Stimulated activated CD4-positive, alpha-beta T cell treated with anti-CD3 and anti-CD28 coated beads, Interleukin-15, amount 100 ng/mL, for 24 hours (primary cell): ENCODE measurements at places on chromosomes 11 and 22.
A peak's percentile ranks its signal among the peaks of the same experiment; 100 is the strongest.

GRCh38 chr11:62233730-62234129 lies 8.3 kb upstream of the SCGB1D2 start:
- no peak for DNase-seq

DNA sequence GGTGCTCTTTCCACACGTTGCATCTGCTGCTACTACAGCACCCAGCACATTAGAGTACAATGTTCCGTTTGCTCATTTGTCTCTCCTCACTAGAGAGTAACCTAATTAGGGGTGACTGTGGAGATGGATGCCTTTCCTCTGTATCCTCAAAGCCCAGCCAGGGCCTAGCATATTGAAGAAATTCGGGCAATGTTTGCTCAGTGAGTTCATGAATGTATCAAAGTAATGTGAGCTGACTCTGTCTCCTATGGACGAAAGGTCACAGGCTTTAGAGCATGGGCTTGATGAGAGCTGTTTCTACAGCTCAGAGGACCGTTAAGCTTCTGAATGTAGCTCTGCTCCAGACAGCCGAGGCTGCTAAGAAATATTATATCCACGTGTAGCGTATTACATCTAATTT lies 67.5 kb downstream of the C11orf58 start:
- DNase-seq = no peak

- no peak for DNase-seq
Observed at GRCh38 chr11:9367551-9367950, 16.9 kb upstream of the IPO7 start.

GRCh38 chr11:77236901-77237300 lies 64.6 kb downstream of the GDPD4 start:
- no peak for DNase-seq

DNA sequence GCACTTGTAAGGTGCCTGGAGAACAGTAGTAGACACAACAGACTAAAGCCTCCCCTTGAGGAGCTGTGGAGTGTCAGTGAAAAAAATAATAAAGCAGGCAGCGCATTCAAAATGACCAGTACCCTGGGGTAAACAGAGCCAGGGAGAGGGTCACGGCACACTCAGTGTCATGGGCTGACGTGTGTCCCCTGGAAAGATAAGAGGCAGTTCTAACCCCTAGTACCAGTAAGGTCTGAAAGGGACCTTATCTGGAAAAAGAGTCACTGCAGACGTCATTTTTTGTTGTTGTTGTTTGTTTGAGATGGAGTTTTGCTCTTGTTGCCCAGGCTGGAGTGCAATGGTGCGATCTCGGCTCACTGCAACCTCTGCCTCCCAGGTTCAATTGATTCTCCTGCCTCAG lies 32.0 kb downstream of the DUSP8 start:
- no peak for DNase-seq

DNA sequence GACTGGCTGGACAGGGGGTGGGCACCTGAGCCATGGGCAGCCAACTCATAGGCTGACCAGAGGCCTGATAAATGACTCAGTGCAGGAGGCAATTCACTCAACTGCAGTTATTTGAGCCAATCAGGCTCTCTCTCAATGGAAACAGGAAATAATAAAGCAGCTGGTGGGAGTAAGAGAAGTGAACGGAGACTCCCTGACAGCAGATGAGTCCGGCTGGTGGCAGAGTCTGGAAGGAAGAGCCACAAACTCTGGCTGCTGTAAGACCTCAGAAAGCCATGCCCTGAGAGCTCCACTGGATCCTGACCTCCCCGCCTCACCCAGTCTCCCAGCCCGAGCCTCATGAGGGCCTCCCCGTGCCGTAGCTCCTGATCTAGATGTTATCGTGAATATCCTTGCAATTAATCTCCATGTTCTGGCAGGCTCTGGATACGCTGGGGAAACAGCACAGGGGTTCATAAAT lies 69.8 kb downstream of the TRIM29 start:
- DNase-seq = no peak

GRCh38 chr11:77065878-77066228 lies 918 bp upstream of the CAPN5 start:
- peak; percentile 28 for DNase-seq

DNA sequence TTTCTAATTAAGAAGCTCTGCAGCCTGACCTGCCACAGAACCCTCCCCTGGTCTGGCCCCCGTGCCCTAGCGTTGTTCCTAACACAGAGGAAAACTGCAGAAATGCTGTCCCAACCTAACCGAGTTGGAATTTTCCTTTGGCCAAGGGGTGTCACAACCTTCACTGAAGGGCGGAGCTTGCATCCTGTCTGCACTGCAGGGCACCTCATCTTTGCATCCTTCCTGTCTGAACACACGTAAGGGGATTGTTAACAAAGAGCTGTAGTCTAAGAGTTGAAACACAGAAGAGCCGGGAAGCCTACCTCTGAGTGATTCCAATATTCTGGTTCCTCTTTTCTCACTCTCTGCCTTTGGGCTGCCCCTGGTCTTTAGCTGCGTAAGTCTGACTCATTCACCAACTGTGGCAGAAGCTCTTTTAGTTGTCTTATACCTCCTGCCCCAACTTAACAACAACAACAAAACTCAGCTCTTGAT lies 1.6 kb downstream of the DIXDC1 start:
- DNase-seq = peak; percentile 55

GRCh38 chr22:37496651-37497050 lies 10.5 kb upstream of the MFNG start:
- no peak for DNase-seq

- no peak for DNase-seq
Observed at GRCh38 chr11:69122326-69122629, 33.5 kb upstream of the SMIM38 start.

- no peak for DNase-seq
Observed at GRCh38 chr11:119828819-119829218, 99.8 kb upstream of the NECTIN1 start.

GRCh38 chr11:47550288-47551047 lies 2.5 kb downstream of the CELF1 start:
- no peak for DNase-seq

DNA sequence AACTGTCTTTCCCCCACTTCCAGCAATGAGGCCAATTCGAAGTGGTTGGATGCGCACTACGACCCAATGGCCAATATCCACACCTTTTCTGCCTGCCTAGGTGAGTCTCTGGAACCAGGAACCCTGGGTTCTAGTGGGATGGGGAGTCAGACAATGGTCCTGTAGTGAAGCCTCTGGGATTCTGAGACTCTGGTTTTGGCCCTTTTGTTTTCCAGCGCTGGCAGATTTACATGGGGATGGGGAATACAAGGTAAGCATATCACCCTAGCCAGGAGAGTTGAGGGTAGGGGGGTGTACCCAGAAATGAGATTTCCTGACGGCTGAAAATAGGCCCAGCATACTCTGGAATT lies 530 bp downstream of the BBS1 start:
- no peak for DNase-seq

- DNase-seq = no peak
Observed at GRCh38 chr22:44545773-44546172, 47.7 kb upstream of the RTL6 start.

- peak; percentile 62 for DNase-seq
Observed at GRCh38 chr11:68002938-68003845, 705 bp downstream of the UNC93B1 start.

DNA sequence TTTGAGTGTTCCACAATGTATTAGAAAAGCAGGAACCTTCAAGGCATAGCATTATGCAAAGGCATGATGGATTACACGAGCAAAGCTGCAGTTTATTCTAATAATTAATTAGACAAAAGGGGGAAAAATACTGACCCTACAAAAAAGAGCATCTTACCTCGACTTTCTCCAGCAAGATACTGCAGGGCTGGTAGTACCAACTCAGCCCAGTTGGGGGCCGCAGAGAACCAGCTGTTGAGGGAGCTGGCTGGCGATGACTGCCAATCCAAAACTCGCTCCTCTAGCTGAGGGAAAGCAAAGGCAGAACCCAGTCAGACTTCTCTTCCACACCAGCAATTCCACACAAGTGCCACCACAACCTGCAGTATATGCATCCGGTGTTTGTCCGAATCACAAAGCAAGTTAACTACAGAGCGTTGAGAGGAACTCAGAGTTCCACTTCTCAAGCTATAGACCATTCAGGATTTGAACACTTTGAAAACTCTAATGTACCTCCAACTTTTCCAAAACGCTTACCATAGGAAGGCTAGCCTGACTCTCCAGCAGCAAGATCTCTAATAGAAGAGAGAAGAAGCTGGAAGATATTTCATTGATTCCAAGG lies 13.7 kb downstream of the NFRKB start:
- peak; percentile 58 for DNase-seq

DNA sequence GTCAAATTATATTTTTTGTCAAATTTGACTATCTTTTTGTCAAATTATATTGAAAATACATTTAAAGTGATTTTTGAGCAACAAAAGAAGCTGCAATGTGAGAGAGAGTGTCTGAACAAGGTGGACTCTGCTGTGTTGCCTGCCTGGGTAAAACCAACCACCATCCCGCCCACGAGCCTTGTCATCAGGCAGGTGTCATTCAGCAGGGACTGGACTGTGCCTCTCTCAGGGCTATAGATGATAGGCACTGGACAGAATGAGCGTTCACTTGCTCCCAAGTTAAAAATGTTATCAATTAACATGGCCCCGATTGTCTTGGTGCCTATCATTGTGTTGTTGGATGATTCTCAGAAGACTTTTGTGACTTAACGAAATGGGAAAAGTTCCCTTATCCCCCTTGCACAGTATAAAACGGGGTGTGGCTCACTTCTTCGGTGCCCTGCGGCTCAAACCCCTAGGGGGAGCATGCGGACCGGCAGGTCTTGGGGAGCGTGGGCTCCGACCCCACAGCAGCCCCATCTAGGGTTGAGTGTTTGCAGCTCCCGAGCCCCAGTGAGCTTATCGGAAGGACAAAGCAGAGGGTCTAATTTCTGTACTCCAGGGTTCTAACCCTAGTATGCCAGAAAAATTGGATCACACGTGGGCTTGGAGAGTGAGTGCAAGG lies 1.7 kb downstream of the APOL5 start:
- no peak for DNase-seq

- DNase-seq = no peak
Observed at GRCh38 chr11:8684600-8685290, 2.2 kb downstream of the RPL27A start.

DNA sequence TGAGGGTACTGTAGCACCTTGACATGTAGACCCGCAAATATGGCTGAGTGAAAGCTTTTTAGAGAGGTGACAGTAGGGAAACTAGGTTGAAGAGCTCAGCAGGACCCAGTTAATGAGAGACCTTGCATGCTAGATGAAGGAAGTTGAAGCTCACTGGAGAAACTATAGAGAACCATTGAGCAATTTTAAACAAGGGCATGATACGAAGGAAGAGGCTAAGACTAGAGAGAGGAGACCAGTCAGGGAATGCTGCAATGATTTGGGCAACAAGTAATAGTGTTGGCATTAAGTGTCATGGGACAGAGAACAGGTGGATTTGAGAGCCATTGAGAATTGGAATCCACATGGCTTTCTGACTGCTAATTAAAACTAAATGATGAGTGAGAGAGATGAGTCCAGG lies 4.1 kb downstream of the OLFML1 start:
- no peak for DNase-seq

DNA sequence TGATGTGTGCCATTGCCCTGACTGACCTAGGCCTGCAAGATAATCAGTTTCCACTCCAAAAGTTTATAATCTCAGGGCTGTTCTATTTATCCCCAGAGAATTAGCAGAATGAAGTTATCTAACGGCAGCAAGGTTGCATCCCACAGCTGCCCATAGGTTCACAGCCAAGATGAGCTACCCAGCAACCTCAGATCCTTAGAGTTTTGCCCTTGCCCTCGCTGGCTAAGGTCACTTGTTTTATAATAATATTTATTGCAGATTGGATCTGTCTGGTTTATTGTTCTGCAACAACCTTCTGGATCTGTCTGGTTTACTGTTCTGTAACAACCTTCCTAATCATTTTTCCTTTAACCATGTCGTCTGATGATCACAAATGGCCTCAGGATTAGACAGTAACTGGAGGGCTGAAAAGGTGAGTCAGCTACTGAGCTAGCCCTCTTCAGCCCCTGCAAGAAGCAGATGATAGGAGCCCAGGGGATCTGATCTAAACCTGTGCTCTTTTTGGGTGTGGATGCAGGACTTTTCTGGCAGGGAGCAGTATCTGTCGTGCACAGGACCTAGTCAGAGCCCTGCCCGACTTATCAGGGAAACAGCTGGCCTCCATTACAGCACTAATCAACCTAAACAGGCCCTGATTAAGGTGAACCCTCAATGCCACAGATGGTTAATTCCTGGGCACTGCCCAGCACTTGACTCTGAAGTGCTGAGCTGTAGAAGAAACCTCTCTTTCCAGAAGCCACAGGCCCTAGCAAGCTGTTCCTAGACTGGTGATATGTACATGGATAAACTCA lies 642.9 kb upstream of the KIRREL3 start:
- DNase-seq = no peak

DNA sequence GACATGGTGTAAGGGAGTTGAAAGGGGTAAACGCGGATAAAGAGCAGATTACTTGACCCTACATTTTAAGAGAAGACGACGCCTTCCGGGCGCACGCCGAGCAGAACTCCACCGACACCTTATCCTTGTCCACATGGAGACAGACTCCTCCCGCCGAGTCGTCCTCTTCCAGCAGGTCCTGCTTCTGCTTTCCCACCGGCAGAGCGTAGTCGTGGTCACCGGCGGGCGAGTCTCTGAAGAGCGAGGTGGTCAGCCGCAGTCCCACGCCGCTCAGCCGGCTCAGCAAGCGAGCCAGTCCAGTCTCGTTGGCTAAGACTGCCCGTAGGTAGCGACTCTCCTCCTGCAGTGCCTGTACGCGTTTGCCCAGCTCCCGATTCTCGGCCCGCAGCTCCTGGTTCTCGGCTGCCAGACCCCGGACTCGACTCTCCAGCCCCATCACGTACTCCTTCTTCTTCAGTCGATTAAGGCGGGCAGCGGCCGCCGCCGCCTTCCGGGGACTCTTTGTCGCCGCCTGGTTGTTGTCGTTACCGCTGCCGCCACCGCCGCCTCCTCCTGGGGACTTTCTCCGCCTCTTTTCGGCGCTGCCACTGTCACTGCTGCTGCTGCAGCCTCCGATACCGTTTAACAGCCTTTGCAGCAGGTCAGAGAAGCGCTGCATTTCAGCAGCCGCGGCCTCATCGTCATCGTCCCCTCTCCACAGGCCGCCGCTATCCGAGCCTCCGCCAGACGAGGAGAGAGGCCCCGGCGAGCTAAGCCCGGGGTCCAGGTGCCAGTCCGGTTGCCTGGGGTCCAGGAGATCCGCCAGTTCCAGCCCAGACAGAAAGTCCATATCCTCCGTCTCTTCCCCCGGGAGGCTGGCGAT lies 945 bp downstream of the CREBZF start:
- DNase-seq = peak; percentile 88

GRCh38 chr11:47912843-47913437 lies 64.8 kb upstream of the NUP160 start:
- DNase-seq = no peak

- DNase-seq = no peak
Observed at GRCh38 chr11:19187833-19188258, 13.9 kb downstream of the CSRP3 start.

- DNase-seq = no peak
Observed at GRCh38 chr11:76369406-76369805, 11.5 kb downstream of the THAP12 start.

- DNase-seq = peak; percentile 21
Observed at GRCh38 chr11:13297917-13298356, 20.3 kb downstream of the BMAL1 start.

- no peak for DNase-seq
Observed at GRCh38 chr11:66768088-66768521, 39.1 kb upstream of the SPTBN2 start.
